ENCODE measurements at places on chromosomes 4 and X.

- DNase-seq, result no peak
Measured at GRCh38 chr4:14143892-14144291, 516.4 kb upstream of the BOD1L1 start.

DNA sequence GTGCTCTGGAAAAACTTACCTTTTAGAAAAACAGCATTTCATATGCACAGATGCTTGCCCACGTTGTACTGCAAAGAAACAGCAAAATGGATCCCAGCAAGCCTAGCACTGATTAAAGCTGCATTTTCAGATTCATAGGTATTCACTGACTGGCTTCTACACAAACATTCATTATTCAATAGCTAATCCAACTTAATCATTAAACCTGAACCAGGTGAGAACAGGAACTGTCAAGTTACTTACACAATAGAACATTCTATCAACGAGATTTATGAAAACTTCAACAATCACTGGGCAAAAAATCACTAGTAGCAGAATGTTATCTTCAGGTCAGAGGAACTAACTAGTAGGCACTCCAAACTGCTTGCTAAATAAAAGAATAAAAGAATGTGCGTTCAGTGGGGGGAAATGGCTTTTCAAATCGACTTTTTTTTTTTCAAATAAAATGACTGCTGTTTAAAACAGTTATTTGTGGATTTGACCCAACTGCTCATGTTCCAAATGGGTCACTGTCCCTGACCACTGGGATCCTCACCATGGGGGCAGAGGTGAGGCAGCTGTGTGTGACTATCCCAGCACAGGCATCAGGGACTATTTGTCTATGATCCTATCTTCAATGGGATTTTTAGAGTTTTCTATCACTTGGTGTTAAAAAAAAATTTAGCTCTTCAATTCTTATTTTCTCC, 42.3 kb downstream of the STX18 start:
- DNase-seq, result no peak

- DNase-seq, result no peak
Measured at GRCh38 chr4:1244978-1245471, 3.9 kb downstream of the CTBP1 start.

GRCh38 chrX:84044051-84044450, 143.9 kb downstream of the RPS6KA6 start:
- DNase-seq, result no peak

GRCh38 chrX:40154853-40155588, 57.3 kb upstream of the BCOR start:
- peak; percentile 72 for DNase-seq

DNA sequence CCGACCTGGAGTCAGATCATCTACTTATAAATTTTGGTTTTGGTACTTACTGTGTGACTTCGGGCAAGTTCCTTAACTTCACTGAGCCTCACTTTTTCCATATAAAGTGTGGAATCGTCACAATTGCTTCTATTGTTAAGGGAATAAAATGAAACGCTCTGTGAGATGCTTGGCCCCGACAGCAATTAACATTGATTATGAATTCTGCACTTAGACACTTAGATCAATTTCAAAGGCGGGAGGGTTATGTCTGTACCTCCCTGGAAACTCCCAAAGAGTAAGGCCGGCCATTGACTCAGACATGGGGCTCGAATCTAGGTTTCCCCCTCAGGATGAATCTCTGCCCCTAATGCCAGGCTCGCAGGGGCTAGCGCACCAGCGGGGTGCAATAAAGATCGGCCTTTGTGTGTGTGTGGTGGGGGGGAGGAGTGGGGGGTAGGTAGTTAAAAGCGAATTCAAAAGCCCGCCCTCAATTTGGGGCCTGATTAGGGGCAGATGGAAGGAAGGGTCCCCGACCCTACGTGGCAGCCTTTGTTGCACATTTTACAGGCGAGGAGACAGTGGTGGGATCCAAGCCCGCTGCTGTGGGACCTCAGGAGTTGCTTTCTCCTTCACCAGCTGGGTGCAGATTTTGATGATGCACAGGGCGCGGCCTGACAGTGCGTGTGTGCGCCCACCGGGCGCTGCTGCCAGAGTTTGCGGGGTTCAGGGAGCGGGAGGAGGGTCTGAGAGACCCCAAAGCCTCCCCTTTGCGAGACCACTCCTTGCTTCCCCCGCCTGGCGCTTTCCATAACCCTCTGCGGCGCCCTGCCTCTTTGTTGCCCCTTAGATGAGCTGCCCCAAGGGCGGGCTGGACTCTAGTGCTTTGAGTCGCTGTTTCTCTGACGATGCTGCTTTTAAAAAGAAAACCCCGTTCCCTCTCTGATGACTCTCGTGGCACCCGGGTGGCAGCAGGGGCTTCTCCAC, 9.6 kb downstream of the MSX1 start:
- DNase-seq, result no peak

DNA sequence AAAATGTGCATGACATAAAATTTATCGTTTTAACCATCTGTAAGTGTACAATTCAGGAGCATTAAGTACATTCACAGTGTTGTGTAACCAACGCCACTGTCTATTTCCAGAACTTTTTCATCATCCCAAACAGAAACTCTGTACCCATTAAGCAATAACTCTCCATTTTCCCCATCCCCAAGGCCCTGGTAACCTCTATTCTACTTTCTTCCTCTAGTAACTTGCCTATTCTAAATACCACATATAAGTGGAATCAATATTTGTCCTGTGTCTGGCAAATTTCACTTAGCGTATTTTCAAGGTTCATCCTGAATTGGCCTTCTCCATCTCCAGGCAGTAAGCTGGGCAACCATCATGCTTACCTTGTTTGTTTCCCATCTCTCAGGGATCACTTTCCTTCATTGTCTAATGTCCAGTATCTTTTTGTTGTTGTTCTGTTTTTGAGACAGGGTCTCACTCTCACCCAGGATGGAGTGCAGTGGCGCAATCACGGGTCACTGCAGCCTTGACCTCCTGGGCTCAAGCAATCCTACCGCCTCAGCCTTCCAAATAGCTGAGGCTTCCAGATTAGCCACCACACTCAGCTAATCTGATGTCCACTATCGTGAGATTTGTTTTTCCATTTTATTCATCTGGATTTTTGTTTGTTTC, 17.7 kb upstream of the GRIPAP1 start:
- DNase-seq, result peak; percentile 7

DNA sequence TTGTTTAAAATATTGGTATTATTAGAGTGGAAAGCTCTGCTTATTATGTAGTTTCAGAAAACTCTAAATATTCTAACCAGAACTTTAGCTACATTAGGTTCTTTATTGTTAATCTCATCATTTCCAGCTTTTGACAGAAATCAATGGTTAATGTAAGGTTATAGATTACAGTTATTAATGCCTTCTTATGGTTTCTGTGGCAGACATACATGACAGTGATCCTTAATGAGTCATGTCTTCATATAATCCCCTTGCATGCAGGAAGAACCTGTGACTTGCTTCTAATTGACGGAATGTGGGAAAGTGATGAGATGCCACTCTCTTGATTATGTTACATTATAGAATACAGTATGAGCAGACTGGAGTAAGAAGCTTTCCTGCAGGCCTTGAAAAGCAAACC, 23.5 kb downstream of the KLHL8 start:
- DNase-seq, result no peak

DNA sequence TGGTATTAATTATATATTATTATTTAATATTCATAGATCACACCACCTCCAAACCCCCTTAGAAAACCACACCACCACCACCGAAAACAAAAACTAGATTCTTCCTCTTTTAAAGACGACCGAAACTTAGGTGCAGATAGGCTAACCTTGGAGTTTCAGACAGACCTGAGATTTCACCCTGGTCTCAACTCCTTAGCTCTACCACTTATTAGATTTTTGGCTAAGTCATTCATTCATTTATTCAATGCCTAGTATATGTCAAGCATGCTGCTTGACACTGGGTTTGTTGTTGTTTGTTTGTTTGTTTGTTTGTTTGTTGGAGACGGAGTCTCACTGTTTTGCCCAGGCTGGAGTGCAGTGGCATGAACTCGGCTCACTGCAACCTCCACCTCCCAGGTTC, 9.5 kb upstream of the BMP2K start:
- DNase-seq, result no peak

DNA sequence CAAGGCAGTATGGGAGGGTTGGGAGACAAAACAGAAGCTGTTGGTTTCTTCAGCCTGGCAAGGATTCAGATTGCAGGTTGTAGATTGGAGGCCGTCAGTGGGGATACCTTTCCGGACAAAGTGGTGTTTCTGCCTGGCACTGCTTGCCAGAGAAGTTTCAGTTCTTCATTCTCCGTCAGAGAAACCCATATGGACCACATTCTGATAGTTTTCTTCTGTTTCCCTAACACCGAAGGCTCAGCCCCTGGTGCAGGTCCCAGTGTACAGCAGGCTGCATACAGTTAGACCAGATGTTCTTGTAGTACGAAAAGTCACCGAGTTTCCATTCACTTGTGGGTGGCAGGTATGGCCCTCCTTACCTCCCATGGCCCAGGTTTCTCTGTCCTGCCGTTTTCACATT, 107.3 kb downstream of the PTTG2 start:
- DNase-seq, result no peak

DNA sequence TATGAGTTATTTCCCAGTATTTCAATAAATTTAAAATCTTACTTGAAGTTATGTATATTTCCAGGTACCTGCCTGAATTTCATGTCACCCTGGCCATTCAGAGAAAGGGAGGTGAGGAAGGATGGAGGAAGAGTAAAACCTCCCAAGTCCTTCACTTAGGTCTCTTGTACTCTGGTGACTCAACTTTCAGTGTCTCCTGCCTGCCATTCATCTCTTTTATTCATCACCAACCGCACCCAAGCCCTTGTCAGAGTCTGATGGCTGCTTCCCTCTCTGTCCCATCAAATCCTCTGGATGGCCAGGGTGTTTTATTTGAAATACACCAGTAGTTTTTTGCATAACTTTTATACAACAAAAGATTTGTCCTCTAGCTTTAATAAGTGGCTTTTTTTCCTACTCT, 17.8 kb downstream of the TMPRSS11E start:
- no peak for DNase-seq

DNA sequence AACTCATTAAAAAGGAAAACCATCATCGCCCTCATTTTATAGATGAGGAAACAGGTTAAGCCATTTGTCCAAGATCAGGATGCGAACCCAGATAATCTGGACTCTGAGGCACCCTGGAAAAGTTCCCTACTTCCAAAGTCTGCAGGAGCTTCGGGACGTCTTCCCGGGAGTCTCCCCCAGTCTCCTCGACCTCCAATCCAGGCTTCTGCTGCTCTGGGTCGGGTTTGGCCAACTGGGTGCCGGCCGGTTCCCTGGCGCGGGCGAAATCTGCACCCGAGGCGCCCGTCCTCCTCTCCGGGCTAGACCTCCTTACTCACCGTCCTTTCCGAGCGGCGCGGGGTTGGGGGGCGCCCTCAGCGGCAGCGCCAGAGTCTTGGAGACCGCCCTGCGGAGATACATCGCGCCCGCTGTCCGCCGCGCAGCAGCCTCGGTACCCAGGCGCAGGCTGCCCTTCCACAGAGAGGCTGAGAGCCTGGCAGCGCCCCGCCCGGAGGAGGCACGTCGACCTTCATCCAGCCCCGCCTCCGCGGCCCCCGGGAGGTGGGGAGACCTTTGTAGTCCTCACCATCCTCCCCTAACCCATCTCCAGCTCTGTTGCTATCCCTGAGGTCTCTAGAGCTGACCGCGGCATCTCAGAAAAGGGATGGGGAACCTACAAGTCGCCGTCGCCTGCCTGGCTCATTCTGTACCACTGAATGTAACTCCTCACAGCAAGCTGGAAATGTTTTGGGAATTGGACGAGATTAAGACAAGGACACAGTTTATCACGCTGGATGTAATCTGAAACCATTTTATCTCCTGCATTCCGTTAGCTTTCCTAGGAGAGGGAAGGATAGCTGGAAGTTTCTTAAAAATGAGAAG, at the start of gene MGARP:
MGARP (minus strand) TSS at position 466 of the 861 bp plus-strand sequence; CDS start at position 399, 67 bp downstream.
- no peak for DNase-seq

- DNase-seq, result no peak
Measured at GRCh38 chr4:185811509-185812364, at the start of gene SORBS2. Gene SORBS2, minus strand, starts transcription at chr4:185812194. Its CDS starts 121,623 bp downstream, at chr4:185690571.

GRCh38 chr4:924107-925096, 7.7 kb downstream of the GAK start:
- DNase-seq, result peak; percentile 84

DNA sequence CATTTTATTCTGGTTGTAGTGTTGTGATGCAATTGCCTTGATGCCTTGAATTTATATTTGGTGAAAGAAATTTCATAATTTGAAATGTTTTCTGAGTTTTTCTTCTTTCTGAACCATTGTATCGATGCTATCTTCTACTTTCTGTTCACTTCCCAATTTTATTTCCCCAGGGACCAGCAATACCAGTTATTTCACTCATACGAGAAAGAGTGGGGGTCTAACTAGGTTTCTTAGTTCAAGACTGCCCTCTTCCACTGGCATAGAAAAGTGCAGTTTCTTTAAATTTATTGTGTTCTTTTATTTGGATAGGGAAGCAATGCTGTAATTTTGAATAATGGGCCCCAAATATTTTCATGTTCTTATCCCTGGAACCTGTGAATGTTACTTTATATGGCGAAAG, 544.0 kb upstream of the ADGRL3 start:
- no peak for DNase-seq

- no peak for DNase-seq
Measured at GRCh38 chr4:3445111-3445820, 3.5 kb downstream of the HGFAC start.

DNA sequence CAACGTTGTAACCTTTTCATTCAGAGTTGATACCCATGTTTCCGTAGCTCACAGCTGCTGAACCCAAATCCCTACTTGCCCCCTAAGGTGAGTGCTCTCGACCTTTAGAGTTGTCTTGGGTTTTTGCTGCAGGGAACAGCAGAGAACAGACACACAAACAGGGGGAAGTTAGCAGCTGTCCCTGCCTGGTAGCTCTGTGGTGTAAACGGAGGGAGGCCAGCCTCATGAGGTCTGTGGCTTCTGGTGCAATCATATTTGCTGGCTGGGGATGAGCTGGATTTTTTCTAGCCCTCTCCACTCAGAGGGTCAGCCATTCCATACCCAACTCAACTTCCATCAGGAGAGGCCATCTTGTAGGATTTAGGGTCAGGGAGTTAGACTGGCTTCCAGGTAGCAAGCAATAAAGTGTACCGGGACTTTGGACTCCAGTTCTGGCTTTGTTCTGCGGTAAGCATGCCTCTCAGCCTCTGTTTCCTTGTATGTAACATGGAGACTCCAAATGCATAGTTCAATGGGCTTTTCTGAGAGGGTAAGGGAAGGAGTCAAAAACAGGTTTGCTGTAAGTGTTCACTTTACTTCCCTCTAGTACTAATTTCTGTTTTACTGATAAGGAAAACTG, 218.9 kb downstream of the MID1IP1 start:
- DNase-seq, result no peak

- no peak for DNase-seq
Measured at GRCh38 chrX:16992951-16993350, 46.5 kb downstream of the REPS2 start.

- peak; percentile 16 for DNase-seq
Measured at GRCh38 chrX:93673056-93673868, at the start of gene NAP1L3. Gene NAP1L3, minus strand, starts transcription at chrX:93673578. Its CDS starts 274 bp downstream, at chrX:93673304.

Data from suppressor macrophage treated with lipopolysaccharide for 4 hours (primary cell).